ENCODE measurements at places on chromosomes 13 and 19. TPM values are rescaled to one million over a fixed set of nuclear protein-coding genes. Genes with fewer than 3 reads are reported as not detected.

DNA sequence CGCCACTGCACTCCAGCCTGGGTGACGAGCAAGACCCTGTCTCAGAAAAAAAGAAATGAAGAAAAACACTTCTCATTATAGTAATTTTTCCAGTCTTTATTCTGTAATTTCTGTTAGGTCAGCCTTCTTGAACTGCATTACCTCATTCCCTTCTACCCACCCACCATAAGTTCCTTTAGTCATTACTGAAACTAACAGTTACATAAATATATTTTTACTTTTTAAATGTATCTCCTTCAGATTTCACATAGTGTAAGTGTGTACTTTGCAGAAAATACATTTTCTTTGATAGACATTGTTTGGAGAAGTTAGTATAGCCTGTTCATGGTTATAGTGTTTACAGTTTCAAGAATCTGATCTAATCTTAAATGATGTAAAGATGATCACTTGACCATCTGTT lies 31.7 kb upstream of the KCTD4 start:
- no peaks in the 10 kb centered on the region for H3K36me3 ChIP-seq
- H3K27ac ChIP-seq: no peak overlapping the region
- no peak for DNase-seq
- H3K4me3 ChIP-seq: no peak overlapping the region
- no peaks in the 10 kb centered on the region for H3K27me3 ChIP-seq
- no peaks in the 10 kb centered on the region for H3K4me1 ChIP-seq

NLRP4 gene
- total RNA-seq: not detected

- no peak overlapping the region for H3K4me3 ChIP-seq
- no peak for DNase-seq
- H3K27me3 ChIP-seq: no peaks in the 10 kb centered on the region
- no peaks in the 10 kb centered on the region for H3K36me3 ChIP-seq
- no peaks in the 10 kb centered on the region for H3K4me1 ChIP-seq
Measured at GRCh38 chr13:64417581-64417980, 2812.6 kb downstream of the PCDH9 start.

KRTDAP gene
- total RNA-seq: not detected

DNA sequence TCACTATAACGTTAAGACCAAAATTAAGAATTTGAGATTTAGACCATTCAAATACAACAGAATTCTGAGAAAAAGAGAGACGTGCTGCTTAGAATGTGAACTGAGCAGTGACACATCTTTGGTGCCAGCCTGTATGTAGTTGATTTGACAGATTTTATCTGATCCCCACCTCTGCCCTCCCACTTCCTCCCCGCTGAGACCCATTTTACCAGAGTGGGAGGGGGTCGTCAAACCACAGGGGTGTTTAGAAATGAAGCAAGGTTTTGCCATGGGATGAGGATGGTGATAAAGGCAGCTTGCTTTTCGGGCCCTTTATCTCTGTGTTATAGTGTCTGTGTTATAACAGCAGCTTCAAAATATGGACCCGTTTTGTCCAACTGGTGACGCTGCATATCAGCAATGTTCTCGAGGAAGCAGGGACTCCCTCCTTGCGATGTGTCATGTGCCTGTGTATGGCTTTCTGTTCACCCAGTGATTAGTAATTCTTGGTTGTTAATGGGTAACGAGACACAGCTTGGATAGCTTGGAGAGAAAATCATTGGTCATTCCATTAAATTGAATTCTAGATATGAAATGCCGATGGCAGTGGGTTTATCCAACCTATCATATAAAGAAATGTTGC lies 125.0 kb downstream of the HS6ST3 start:
- no peaks in the 10 kb centered on the region for H3K4me1 ChIP-seq
- H3K36me3 ChIP-seq: no peaks in the 10 kb centered on the region
- no peak for DNase-seq
- H3K27ac ChIP-seq: no peak overlapping the region
- H3K4me3 ChIP-seq: no peak overlapping the region
- H3K27me3 ChIP-seq: no peaks in the 10 kb centered on the region

DNA sequence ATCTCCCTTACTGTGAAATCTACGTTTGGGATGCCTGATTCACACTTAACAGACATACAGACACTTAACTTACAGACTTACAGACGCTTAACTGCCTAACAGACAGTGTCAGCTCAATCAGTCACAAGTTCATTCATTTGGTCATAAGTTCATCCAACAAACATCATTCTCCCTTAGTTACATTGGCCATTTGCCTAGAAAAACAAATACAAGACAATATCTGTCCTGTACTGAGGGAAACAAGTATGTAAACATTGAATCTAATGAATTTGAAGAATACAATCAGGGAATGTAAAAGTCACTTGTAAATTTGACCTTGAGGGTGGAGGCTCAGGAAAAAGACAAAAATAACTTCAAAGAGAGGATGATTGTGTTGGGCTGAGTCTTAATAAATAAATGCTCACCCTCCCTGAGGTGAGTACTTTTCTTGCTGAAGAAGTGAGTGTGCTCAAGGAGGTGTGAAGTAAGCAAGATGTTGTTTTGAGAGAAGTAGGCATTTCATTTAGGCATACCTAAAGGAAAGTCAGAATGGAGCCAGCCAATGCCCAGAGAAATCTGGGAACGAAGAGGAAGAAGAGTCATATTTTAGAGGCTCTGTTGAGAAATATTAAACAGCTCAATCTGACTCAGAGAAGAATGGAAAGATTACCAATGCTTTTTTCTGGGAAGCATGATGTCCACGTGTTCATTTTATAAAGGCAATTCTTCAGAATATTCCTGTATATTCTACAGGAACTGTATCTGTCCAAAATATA lies 958.4 kb upstream of the SLC10A2 start:
- H3K4me1 ChIP-seq: no peaks in the 10 kb centered on the region
- no peak overlapping the region for H3K4me3 ChIP-seq
- no peaks in the 10 kb centered on the region for H3K27me3 ChIP-seq
- no peak for DNase-seq

HPN gene
- not detected for total RNA-seq
